ENCODE measurements at places on chromosomes 1 and 21.

DNA sequence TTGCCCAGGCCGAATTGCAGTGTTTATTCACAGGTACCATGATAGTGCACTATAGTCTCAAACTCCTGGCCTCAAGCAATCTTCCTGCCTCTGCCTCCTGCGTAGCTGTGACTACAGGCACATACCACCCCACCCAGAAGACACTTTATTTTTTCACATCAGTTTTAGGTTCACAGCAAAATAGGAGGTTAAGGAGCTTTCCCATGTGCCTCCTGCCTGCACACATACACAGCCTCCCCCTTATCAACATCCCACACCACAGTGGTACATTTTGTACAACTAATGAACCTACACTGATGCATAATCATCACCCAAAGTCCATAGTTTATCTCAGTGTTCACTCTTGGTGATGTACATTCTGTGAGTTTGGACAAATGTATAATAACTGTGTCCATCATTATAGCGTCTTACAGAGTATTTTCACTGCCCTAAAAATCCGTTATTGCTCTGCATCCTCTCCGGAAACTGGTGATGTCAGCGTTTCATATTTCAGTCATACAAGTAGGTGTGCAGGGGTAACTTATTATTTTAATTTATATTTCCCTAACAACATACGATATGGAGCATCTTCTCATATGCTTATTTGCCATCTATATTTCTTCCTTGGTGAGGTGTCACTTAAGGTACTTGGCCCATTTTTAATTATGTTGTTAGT is 23.2 kb downstream of the OR13G1 start:
- no peak for DNase-seq

DNA sequence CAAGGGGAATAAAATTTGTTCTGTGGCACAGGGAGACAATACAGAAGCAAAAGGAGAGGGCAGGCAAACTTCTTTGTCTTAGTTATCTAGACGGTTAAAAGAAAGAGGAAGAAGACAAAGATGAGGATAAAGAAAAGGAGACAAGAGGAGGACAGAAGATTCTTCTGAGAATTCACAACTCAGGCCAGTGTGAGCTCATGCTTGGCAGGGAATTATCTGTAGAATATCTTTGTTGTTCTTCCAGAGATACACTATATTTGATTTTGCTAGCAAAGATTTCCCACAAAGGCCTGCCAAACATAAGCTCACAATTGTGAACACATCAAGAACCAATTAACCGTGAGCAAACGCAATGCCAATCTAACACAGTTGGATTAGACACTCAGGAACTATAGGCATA is 21.4 kb downstream of the SLC16A1 start:
- DNase-seq = peak; percentile 15

DNA sequence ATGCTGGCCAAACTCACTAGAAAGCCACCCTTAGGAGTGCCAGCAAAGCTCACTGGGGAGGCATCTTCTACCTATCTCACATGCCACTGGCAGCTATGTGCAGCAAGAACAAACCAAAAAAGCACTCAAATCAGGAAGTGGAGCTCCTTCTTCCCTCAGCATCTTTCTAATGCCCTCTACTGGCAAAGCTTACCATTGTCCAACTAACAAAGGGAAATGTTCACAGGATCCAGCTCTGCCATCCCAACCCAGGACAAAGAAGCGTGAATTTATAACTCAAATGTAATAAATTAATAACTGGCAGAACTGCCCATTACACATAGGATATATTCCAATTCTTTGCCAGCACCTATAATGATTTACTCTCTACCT is 38.9 kb downstream of the LEPR start:
- DNase-seq = no peak

DNA sequence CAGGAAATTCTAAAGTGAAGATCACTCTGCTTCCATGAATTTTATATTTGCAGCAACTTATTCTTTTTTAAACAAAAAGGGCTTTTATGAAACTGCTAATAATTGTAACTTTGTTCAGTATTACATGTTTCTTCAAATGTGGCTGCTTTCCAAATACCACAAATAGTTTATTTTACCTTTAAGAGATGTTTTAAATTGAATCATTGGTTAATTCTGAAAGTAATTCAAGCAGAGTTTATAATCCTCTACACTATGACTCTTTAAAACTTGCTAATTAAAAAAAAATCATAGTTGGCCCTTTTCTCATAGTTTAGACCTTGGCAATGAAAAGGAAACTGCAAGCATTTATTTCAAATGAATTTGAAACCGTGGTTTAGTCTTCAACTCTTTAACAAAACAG is 59.6 kb downstream of the SDCCAG8 start:
- DNase-seq = no peak

GRCh38 chr1:156645056-156645455 is 3.1 kb downstream of the BCAN start:
- no peak for DNase-seq

- DNase-seq = no peak
These were observed 668.2 kb downstream of the KIF26B start for GRCh38 chr1:245822996-245823395.

Data from GF-D8 (cell line).